ENCODE measurements at places on chromosomes 13 and 19.

DNA sequence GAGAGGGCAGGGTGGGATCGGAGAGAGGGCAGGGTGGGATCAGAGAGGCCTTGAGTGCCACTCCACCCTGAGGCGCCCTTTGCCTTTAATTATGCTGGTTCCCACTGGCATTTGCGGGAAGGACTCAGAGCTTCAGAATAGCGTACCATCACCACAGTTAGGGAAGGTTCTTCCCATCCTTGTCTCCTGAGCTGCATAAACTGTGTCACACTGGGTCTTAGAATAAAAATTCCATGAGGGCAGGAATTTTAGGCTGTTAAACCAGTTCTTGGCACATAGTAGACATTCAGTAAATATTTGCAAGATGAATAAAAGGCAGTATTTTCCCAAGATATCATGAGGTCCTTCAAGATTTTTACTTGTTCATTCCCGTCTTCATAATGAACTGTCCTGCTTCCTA is 24.4 kb downstream of the PPP2R1A start:
- DNase-seq: no peak

GRCh38 chr13:49373716-49374115 is 70.1 kb downstream of the CAB39L start:
- DNase-seq: no peak

- no peak for DNase-seq
Observed at GRCh38 chr19:49894879-49895565, 1.7 kb downstream of the IL4I1 start.

DNA sequence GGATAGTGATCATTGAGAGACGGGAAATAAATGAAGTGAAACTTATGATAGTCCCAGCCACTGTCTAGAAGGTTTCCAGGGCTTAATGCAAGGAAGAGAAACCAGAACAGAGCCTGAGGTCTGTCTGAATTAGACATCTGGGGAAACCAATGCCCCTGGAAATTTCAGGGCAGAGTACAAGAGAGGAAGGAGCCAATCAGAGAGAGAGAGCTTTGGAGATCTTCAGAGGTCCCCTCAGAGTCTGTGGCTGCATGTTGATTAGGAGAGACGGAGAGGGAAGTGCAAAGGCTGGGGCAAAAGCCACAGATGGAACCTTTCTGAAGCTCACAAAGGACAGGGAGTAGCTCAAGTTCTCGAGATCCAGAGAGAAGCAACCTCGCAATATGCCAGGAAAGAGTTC is 378.0 kb downstream of the DNAJC15 start:
- DNase-seq: no peak

DNA sequence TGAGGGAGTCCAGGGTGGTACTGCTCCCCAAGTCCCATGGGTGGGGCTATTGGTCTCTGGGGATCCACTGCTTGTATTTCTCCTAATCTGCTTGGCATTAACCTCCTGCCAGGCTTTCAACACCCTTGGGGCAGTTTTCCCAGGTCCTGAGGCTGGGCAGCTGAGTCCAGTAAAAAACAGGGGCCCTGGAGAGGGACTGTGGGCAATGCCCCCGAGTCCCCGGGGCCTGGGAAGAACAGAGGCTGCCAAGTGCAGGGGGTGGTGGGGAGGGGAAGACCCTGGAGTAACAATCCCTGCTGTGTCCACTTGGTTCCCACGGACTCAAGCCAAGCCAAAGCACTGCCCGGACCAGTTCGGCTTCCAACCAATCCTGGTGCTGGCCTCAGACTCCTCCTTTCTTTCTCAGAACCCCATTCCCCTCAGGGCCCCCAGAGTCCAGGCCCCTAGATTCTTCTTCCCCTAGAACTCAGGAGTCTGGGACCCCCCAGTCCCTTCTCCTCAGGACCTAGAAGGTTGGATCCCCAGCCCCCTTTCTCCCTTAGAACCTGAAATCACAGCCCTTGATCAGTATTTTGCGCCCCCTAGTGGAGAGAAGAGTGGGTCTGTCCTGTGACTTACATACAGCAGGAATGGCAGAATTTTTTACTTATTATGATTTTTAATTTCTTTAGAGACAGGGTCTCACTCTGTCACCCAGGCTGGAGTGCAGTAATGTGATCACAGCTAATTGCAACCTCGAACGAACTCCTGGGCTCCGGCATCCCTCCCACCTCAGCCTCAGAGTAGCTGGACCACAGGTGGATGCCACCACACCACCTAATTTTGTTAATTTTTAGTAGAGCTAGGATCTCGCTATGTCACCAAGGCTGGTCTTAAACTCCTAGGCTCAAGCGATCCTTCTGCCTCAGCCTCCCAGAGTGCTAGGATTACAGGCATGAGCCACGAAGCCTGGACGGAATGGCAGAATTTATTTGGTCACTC is 3.7 kb upstream of the CLPTM1 start:
- no peak for DNase-seq

- no peak for DNase-seq
Observed at GRCh38 chr13:110676595-110677587, 29.0 kb downstream of the CARS2 start.

GRCh38 chr13:67932991-67933390 is 702.9 kb upstream of the PCDH9 start:
- DNase-seq: no peak

DNA sequence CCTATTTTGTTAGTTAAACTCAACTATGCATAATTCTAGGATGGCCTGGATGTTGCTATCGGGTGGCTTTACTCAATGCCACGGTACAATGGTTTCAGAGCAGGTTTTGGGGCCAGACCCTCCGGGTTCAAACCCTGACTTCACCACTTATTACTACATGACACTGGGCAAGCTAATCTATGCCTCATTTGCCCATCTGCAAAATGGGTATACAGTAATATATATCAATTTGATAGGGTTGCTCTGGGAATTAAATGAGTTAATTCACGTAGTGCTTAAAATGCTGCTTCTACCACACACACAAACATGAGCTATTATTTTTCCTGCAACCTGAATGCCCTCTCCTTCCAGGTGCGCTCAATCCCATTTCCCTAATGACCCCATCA is 839 bp downstream of the ESD start:
- no peak for DNase-seq

DNA sequence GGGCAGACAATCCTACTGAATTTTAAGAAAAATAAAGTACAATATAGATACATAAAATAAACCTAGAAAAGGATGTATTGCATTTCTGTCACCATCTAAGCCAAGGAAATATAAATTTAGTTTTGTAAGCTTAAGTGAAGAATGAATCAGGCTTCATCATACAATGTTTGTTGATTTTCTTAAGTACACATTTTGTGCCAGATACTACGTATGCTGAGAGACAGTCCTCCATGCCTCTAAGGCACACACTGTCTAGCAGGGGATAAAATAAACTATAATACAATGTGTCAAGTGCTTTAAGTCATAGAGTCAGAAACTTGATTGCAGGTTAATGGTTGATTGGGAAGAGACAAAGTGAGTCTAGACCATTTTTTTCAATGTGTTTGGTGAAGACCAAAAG is 465.7 kb downstream of the TBC1D4 start:
- no peak for DNase-seq

- no peak for DNase-seq
Observed at GRCh38 chr13:33060815-33061214, 44.6 kb downstream of the KL start.

- DNase-seq: no peak
Observed at GRCh38 chr19:47848823-47849473, 10.1 kb upstream of the TPRX2 start.

GRCh38 chr13:67557642-67558241 is 327.6 kb upstream of the PCDH9 start:
- DNase-seq: no peak

DNA sequence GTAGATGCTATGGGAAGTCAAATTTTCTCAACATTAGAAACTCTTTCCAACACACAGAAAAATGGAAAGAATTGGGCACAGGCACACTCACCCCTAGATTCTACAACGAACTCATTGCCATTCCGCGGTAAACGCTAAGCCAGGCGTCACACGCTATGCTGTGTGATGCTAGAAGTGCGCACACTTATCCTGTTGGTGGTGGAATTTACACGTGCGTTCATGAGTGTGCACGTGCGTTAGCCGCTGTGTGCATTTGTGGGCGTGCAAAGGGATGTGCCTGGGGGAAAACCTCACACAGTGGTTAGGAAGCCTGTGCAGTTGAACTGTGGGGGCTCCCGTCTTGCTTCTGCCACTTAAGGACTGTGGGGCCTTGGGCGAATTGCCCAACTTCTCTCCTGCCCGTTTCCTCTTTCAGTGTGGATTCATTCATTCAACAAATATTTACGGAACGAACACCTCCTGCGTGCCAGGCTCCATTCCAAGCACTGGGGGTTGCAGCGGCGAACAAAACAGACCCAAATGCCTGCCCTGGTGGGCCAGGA is 7.7 kb downstream of the NFILZ start:
- DNase-seq: no peak

- no peak for DNase-seq
Observed at GRCh38 chr19:40524133-40524549, 52.5 kb upstream of the SHKBP1 start.

DNA sequence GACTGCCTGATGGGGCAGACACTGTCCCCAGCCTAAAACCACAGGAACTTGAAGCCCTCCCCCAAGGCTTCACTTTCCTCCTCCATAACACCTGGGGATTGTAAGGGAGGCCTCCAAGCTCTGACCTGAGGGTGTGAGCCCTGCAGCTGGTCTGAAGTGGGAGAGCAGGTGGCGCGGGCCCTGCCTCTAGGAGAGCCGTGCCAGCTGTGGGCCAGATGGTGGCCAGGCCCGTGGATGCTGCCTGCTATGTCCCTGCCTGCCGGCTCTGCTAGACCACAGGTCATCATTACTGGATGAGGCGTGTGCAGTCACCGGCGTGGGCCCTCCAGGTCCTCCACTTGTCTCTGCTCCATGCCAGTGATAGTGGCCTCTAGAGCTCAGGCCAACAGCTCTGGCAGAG is 3.5 kb upstream of the KLHL26 start:
- DNase-seq: no peak

DNA sequence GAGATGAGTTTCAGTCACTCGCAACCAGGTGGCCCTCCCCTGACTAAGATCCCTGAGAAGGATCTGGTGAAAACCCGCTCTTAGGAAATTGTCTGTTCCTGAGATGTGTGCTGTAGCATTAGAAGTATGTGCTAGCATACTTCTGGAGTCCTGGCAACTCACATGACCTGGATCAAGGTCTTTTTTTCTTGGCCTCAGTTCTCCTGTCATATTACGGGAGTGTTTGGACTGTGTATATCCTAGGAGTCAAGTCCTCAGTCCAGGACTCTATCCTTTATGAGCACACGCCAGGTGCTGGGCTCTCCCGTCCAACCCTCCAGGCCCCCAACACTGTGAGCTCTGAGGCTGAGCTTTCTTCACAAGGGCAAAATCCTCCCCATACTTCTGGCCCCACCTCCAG is 156.4 kb downstream of the UQCRFS1 start:
- no peak for DNase-seq

GRCh38 chr19:792306-792885 is 4.9 kb upstream of the PTBP1 start:
- DNase-seq: no peak

DNA sequence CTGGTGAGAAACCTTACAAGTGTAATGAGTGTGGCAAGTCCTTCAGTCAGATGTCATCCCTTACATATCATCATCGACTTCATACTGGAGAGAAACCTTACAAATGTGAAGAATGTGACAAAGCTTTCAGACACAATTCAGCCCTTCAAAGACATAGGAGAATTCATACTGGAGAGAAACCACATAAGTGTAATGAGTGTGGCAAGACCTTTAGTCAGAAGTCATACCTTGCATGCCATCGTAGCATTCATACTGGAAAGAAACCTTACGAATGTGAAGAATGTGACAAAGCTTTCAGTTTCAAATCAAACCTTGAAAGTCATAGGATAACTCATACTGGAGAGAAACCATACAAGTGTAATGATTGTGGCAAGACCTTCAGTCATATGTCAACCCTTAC is 13.6 kb upstream of the ZNF765 start:
- DNase-seq: no peak

- DNase-seq: no peak
Observed at GRCh38 chr19:3842948-3843347, 25.9 kb downstream of the ZFR2 start.

- DNase-seq: no peak
Observed at GRCh38 chr19:54160182-54160811, 776 bp upstream of the LENG1 start.

GRCh38 chr13:21759463-21759862 is 88.6 kb downstream of the FGF9 start:
- DNase-seq: no peak
